SK-N-SH treated with all-trans-retinoic acid at 6 μM for 48 hours (cell line): ENCODE measurements at places on chromosomes 13 and 19.

DNA sequence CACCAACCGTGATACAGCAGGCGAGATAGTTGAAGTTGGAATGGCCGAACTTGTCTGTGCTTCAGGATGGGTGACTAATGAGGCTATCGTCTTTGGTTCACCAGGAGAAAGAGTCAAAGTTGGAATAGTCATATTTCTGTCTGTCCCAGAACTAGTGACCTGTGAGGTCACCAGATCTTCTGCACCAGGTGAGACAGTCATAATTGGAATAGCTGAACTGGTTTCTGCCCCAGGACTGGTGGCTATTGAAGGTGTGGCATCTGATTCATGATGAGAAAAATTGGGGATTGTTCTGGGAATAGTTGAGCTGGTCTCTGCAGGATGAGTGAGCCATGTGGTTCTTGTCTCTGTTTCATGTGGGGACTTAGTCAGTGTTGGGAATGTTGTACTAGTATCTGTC is 71.6 kb downstream of the MUC16 start:
- ATAC-seq: no peak

DNA sequence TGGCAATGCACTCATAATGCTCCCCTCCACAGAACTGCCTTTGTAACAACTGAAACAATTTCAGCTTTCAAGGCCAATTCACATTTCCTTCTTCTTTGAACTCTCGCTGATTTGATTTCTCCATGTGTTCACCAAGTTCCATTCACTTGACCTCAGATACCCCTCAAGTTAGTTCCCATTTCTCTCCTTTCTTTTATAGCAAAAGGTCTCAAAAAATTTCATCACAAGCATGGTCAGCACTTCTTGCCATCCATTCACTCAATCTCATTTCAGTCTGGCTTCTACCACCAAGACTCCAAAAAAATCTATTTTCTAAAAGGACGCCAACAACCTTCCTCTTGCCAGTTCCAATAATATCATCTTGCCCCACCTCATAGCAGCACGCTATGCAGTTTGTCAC is 135.7 kb downstream of the DIAPH3 start:
- no peak for ATAC-seq

- no peak for ATAC-seq
Observed at GRCh38 chr13:95073747-95074311, 227.4 kb downstream of the ABCC4 start.

DNA sequence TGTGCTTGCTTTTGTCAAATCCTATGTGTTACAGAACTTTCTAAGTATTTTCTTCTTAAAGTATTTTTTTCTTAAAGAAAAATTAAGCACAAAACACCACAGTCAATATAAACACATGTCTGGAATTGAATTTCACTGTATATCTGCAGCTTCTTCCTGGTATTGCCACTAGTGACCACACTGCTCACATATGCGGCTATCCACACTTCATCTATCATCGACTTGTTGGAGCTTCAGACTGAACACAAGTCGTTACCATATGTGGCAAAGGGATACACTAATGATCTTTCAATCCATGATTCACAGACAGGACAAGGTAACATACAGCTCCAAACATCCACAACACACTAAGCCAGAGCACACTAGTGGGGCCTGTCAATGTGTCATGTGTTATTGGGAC is 498.4 kb upstream of the ARGLU1 start:
- no peak for ATAC-seq

GRCh38 chr13:98473135-98473787 is 103.6 kb downstream of the STK24 start:
- no peak for ATAC-seq

DNA sequence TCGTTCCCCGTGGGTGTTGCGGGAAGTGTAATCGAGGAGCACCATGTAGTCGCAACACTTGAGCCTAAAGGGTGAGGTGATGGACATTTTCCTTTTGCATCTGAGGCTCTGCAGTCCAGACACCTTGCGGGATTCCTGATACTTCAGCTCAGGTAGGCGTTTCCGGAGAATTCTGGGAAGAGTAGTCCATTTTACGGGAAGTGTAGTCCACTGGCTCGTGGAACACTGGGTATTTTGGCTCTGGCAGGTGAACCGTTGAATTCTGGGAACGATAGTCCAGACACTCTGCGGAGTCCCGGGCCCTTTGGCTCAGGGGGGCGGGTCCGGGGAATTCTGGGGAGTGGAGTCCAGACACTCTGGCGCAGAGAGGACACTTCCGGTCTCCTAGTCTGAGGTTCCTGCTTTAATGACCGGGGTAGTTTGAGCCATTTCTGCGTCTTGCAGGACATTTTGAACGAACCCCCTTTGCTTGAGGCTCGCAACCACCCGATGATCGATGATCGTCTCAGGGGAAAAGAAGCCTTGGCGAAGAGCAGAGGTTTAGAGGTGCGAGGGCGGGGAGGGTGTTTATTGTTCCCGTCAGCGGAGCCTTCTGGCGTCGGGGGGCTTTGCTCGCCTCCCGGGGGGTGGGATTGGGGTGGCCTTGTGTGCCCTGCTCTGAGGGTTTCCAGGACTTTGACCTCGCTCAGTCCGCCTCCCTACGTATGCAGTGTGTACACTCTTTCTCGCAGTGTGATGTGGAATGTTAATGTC is at the start of gene ZNF223:
Gene ZNF223 (plus strand): TSS at position 387 of the 753 bp plus-strand sequence. CDS start 3,141 bp downstream, outside the sequence.
- peak; percentile 100 for ATAC-seq

- peak; percentile 74 for ATAC-seq
Observed at GRCh38 chr19:40420766-40421765, 4.7 kb downstream of the SERTAD1 start.

- no peak for ATAC-seq
Observed at GRCh38 chr13:34931572-34931971, 10.5 kb upstream of the NBEA start.

- no peak for ATAC-seq
Observed at GRCh38 chr13:20247963-20248362, 15.8 kb upstream of the GJB6 start.

DNA sequence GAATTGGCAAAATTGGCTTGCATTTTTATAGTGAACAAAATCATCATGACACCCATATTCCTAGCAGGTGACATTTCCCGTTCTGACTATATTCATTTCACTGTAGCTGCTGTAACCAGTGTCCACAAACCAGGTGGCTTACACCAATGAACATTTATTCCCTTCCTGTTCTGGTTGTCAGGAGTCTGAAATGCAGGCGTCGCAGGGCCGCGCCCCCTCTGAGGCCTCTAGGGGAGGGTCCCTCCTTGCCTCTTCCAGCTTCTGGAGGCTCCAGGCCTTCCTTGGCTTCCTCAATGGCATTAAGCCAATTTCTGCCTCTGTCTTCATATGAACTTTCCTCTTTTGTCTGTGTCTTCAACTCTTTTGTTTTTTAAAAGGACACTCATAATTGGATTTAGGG is 6.5 kb upstream of the RLN3 start:
- ATAC-seq: no peak

DNA sequence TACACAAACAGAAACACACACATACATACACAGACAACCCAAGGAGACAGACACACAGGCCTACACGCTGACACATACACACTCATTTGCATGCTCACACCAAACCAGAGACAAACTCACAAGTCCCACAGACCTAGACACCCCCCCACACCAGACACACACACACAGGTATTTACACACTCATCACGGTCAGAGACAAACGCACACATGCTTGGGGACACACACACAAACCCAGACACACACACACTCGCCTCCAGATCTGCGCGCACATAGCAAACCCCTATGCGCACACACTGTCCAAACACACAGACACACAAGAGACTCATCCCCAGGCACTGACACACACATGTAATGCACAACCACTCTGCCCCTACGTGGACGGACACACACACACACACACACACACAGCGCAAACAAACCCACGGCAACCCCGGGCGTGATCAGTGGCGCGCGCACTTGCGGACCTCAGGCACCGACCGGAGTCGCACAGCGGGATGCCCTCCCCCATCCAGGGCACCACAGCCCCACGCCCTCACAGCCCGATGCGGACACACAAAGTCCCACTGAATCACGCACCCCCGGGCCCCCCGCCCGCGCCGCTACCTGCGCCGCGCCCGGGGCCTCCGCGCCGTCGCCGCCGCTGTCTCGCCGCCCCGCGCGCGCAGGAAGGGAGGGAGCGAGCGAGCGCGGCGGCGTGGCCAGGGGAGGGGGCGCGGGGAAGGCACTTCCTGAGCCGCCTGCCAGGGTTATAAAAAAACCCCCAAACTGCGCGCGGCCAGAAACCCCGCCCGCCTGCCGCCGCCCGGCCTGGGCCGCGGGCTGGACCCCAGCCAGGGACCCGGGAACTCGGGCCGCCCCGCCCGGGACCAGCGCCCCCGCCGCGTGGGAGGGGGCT is at the start of gene ADAMTS10:
Gene ADAMTS10 (minus strand): TSS at position 675 of the 895 bp plus-strand sequence. CDS start 5,005 bp downstream, outside the sequence.
- ATAC-seq: peak; percentile 15; the same call in 2 of the 3 replicates

DNA sequence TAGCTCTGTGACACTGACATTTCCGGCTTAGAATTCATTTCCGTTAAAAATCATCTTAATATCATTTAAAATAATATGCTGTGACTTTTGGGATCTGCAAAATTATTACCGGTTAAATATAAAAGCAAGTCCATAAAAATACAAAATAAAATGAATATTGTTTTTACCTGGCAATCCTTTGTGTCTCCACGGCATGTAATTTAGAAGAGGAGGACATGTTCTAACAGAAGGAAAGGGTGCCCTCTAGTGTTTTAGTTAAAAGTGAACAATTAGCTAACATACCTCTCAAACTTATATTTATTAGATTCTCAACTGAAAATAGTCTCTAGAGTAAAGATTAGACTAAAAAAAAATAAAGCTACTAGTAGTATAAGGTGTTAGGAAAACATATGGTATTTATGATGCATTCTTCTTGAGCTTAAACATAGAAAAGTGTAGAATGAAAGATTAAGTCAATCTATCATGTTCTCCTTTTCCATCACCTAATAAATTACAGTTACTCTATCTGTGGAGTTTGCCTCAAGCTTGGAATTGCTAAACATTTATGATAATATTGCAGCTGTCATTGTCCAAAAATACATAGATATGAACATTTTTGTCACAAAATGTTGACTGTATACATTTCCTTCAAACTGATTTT is 676.7 kb upstream of the SPRY2 start:
- peak; percentile 85 for ATAC-seq

- ATAC-seq: no peak
Observed at GRCh38 chr19:6639439-6639838, 30.5 kb downstream of the TNFSF14 start.

GRCh38 chr19:35596366-35596999 is 10.5 kb downstream of the PMIS2 start:
- ATAC-seq: peak; percentile 65

DNA sequence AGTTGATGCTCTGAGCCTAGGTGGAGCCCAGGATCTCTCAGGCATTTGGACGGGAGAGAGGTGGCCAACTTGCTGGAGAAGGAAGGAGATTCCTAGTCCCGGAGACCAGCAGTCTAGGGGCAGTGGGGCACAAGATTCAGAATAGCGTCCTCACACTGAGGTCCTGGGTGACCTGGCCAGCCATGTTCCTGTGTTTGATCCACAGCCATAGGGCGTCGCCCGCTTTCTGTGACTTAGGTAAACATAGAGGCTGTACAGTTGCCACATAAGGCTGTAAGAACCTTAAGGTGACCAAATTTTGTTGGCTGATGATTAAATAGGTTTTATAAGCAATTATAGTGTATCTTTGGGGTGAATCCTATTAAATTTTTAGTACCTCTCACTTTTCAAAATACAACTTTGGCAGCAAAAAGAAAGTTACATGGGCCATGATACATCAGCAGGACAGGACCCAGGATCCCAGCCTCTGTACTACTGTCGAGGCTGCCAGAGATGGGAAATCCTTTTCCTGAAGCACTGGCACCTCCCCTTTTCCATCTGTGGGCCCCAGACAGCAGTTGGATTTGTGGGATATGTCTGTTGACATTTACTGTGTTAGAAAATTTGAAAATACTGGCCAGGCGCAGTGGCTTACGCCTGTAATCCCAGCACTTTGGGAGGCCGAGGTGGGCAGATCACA is 37.5 kb downstream of the TSSK6 start:
- ATAC-seq: no peak

DNA sequence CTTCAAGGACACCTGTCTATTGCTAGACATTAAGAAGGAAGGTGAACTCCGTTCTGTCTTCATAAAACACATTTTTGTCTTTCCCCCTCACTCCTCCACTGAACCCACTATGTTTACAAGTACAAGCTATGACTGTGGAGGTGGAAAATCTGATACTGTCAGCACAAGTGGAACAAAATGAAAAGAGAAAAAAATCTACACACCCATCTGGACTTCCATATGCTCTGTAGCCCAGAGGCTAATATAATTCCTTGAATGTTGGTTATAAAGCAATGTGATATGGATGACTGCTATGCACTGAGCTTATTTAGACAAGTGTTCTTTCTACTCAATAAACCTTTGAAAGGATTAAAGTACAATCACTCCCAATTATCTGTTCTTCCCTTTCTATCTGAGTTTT is 713.5 kb downstream of the DIAPH3 start:
- ATAC-seq: no peak

DNA sequence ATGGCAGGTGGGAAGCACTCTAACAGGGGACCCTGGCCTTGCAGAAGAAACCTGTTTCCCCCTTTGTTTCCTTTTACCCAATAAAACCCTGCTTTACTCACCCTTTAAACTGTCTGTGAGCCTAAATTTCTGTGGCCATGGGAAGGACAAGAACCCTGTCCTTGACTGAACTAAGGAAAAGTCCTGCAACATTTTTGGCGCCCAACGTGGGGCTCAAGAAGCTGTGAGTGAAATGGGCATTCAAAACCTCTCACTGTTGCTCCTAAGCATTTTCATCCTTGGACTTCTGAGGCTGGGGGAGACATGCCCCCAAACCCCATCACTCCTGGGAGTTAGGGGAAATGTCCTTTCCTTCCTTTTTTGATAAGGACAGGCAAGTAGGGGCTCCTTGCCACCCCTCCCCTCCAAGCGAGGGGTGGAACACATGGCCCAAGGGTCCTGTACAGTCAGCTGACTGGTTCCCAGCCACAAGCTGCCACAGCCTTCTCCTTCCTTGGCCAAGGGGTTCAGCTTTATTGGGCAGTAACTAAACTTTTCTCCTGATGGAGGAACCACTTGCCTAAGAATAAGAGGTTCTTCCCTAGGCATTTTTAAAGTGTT is 381.6 kb downstream of the KLF5 start:
- ATAC-seq: no peak

DNA sequence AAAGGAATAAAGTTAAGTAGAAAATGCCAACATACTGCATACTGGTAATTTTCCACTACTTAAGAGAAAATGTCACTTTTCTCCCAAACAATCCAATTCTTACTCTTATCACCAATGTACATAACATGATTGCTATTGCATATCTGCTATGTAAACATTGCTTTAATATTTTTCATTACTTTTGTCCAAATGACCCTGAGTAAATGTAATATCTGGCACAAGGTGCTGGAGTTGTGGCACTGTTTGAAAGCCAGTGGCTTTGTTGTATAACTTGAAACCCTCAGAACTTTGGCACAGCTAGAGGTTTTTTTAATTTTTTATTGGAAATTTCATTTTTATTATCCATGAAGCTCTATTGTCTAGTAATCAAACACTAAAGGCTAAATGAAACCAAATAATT is 45.7 kb upstream of the SPRY2 start:
- ATAC-seq: no peak

GRCh38 chr19:10138879-10139795 is 19.4 kb upstream of the EIF3G start:
- ATAC-seq: peak; percentile 35

DNA sequence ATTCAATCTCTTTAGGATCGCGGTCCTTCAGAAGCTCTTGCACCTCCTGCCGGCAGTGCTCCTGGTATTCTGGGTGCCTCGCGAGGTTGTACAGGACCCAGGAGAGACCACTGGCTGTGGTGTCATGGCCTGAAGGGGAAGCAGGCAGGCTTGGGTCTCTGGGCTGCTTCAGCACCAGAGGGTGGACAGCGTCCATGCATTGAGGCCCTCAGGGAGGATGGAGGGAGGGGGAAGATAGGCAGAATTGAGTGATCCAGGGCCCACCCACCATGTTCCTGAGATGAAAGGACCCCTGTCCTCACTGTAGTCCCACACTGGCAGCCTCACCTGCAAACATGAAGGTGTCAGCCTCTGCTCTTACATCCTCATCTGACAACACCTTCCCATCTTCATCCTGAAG is 17.9 kb upstream of the OR10H5 start:
- no peak for ATAC-seq
